Anterior cingulate cortex (tissue), 58 donors: ENCODE measurements at places on chromosomes 5 and 9.

GRCh38 chr5:100517301-100517974 lies 17.7 kb upstream of the FAM174A start:
- no peak for DNase-seq

GRCh38 chr5:54753034-54753433 lies 232.4 kb downstream of the ESM1 start:
- no peak for DNase-seq

- DNase-seq = no peak
These were observed 2.4 kb downstream of the CAMK4 start for GRCh38 chr5:111226556-111226955.

- DNase-seq = no peak
These were observed 39.9 kb upstream of the CPLX2 start for GRCh38 chr5:175831507-175831906.
